ENCODE measurements at places on chromosomes 4 and X. TPM values are rescaled to one million over a fixed set of nuclear protein-coding genes. Genes with fewer than 3 reads are reported as not detected.

The RNF128 gene
- under 0.01 TPM for total RNA-seq

The NDP gene
- not detected for total RNA-seq

The EDNRA gene
- not detected for total RNA-seq

The LNX1 gene
- 0.22 TPM for total RNA-seq

The KIAA1210 gene
- not detected for total RNA-seq

The SSX4 gene
- total RNA-seq = not detected

The MAGEB10 gene
- total RNA-seq = not detected

The CACNA1F gene
- not detected for total RNA-seq

The ZFX gene
- total RNA-seq = 71.1 TPM

The TRPC5OS gene
- total RNA-seq = not detected

The TCEAL6 gene
- not detected for total RNA-seq

All from placental epithelial cell (primary cell).